SJSA1 (cell line): ENCODE measurements at places on chromosomes 3 and 15. TPM values are rescaled to one million over a fixed set of nuclear protein-coding genes. Genes with fewer than 3 reads are reported as not detected.
A peak's percentile ranks its signal among the peaks of the same experiment; 100 is the strongest.

DNA sequence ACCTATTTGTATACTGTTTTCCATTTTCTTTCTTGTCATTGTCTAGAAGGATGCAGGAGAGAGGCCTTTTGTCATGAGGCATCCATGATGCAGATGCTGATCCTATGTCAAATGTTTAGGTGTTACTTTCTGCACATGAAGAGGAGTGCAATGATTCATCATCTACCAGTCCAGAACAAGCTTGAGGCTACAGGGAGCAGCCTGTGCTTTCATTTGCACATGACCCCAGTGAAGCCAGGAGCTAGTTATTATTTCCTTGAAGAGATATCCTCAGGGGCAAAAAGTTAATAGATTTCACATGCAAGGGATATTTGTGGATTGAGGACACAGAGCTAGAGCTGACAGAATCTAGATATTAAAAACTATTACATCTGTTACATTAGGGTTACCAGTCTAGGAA, 204.4 kb upstream of the TGFBR2 start:
- DNase-seq, result no peak

DNA sequence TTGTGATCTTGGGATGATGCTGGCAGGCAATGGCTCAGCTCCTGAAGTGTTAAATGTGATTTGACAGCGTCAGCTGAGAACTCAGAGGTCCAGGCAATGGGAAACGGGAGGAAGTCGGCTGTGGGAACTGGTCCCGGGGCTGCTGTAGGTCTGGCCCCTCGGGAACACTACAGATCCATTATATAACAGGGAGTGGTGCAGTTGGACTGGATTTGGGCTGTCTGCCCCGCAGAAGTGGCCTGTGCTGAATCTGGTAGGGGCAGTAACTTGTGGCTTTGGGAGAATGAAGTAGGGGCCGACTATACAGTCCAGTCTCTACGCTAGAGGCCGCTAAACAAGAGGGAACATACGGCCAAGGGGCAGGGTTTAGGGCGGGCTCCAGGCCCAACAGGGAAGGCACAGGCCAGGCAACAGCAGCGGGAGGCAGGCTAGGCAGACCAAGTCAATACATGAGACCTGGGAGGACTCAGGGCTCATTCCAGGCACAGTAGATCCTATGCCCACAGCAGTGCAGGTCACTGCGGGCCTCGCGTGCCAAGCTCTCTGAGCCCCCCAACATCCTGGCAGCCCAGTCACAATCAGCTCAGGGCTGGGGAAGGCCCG, 20.3 kb upstream of the IL16 start:
- DNase-seq, result no peak

DNA sequence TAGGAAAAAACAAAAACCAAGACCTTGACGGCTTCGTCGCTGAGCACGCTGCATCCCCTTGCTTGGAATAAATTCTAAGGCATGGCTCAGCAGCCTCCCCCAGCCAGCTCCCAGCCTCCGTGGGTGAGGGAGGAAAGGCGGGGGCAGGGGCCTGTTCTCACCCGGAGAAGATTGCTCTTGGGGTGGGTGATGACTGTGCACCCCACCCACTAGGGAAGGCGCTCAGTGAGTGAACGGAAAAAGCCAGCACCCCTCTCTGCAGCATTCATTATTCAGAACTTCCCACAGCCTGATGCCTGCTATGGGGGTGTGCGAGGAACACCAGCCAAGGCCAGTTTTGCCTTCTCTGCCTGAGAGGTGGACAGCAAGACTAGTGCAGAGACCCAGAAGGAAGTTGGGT, 19.3 kb upstream of the NTRK3 start:
- no peak for DNase-seq

GRCh38 chr3:168709073-168709472, 613.3 kb upstream of the GOLIM4 start:
- no peak for DNase-seq

- peak; percentile 23 for DNase-seq
Measured at GRCh38 chr15:63331456-63331855, 50.2 kb downstream of the CA12 start.

DNA sequence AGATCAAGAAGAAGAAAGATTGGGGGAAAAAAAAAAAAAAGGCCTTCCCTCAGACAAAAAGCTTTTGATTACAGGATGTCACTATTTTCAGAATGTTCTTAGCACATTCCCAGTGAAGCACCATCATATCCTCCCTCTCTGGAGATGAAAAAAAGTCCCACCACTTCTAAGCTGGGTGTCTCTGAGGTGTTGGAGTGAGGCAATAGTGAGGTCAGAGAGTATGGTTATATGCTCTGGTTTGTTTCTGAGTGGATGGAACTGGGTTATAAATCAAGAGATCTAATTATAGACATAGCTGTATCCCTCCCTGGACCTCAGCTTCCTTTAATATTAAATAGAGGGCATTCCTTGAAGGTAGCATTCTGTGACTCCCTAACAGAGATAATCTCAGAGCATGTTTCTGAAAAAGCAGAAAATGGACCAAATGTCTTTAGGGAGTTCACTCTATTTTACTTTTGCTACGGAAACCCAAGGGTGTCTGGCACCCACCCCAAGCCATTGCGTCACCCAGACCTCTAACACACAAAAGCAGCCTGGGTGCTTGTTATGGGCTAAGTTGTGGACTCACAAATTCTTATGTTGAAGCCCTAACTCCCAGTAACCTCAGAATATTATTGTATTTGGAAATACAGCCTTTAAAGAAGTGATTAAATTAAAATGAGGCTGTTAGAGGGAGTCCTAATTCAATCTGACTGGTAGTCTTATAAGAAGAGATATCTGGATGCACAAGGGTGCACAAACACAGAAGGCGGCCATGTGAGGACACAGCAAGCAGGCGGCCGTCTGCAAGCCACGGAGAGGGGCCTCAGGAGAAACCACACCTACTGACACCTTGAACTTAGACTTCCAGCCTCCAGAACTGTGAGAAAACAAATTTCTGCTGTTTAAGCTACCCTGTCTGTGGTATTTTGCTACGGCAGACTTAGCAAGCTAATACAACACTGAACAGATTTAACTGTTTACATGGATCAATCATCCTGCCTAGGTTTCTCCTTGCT, 81.5 kb downstream of the MB21D2 start:
- no peak for DNase-seq

DNA sequence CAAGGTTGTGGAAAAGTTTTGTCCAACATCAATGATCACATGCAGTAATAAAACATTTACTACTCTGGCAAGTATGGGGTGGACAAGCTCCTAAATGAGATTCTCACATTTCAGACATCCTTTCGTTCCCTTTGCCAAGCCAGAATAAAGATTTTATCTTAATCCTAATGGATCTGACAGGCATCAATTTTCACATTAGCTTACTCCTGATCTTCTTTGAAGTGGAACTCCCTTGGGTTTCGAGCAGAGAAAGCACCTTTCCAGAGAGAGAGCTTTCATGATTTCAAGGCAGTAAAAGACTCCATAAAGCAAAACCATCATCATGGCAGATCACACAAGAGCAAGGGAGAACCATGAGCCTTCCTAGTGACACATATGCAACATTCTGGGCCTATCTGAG, 27.3 kb upstream of the EID1 start:
- no peak for DNase-seq

DNA sequence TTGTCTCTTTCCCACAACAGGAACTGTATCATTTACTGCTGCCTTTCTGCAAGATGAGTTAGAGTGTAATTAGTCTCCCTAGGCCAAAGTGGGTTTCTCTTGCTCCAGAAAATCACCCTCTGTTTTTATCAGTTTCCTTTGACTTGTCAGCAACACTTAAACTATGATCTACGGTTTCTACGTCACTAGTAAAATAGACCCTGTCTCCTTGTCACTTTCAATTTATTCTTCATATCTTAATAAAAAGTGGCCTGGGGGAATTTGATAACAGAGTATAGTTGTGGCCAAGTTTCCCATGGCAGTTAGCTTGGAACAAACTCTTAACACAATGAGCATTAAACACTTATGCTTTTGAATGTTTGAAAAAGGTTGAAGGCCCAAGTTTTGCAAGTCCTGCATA, 79.6 kb downstream of the CGNL1 start:
- no peak for DNase-seq

DNA sequence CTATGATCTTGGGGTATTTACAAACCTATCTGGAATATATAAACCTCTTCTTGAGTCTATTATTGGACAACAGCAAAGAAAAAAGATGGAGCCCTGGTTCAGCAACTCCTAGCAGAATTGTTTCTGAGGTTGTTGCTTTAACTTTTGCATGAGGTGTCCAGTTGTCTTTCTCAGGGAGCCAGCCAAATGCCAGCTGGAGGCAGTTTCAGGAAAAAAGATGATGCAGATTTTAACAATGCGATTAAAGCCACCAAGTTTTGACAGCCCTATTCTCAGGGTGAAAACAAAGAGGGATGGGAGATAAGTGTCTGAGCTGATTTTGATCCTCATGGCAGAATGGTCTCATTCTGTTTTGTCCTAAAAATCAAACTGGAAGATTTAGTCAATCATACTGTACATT, 181.6 kb upstream of the RASGRP1 start:
- DNase-seq, result no peak

- peak; percentile 7 for DNase-seq
Measured at GRCh38 chr15:67762610-67763368, 62.5 kb upstream of the SKOR1 start.

DNA sequence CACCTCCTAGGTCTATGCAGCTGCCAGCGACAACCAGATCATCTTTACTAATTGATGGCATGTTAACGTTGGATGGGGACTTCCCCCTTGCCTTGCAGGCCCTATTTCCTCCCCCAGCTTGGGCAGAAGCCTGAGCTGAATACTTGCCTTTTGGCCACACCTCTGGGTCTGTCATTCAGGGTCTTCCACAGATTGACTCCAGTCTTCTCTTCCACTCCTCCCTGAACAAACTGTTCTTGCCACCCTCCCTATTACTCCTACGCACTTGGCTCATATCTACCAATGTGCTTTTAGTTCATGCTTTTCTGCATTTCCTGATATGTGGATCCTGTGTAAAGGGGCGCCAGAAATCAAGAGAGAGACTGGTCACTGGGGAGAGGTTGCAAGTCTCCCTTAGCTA, 73.5 kb downstream of the DNASE1L3 start:
- no peak for DNase-seq

GRCh38 chr3:28916713-28917499, 364.0 kb upstream of the RBMS3 start:
- peak; percentile 53 for DNase-seq

DNA sequence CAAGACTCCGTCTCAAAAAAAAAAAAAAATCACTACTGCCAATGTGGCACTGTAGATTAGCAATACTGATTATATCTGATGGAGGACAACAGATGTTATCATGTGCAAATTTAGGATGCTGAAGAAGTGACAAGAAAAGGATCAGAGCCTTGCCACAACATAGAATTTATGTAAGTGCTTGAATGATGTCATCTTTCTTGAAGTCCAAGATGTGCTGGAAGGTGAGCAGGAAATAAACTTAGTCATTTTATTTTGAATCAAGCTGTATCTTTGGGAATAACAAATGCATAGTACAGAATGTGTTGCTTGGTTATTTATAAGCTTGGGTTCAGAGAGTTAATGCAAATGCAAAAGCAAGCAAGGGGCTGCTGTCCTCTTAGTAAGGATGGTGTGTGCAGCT, 47.1 kb downstream of the IL12A start:
- DNase-seq, result no peak

GRCh38 chr3:119506631-119507030, 8.3 kb downstream of the TIMMDC1 start:
- no peak for DNase-seq

GRCh38 chr15:89017370-89018066, 70.7 kb upstream of the ABHD2 start:
- DNase-seq, result peak; percentile 86

GRCh38 chr3:101945980-101946379, 96.7 kb downstream of the NFKBIZ start:
- no peak for DNase-seq

- DNase-seq, result no peak
Measured at GRCh38 chr15:64739577-64740143, 35.7 kb downstream of the RBPMS2 start.

DNA sequence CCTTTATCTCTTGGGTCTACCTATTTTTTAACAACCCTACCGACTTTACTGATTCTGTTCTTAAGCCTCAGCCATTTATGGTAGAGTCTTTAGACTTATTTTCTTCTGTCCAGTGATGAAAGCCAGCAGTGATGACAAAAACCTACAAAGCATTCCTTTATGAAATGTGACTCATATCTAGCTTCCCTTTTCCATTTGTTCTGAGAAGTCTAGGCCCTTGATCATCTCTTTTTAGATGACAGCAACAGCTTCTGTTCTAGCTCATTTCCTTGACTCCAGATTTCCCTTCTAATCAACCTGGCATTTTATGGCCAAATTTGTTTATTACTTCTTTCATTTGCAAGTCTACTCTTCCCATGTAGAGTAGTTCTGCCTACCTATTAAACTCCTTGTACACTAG, 36.1 kb downstream of the CFAP44 start:
- DNase-seq, result no peak

GRCh38 chr3:177599837-177600236, 402.6 kb upstream of the TBL1XR1 start:
- DNase-seq, result no peak

- peak; percentile 48 for DNase-seq
Measured at GRCh38 chr3:30667280-30667651, 60.9 kb downstream of the TGFBR2 start.

GRCh38 chr3:190399677-190400076, 11.7 kb downstream of the CLDN16 start:
- no peak for DNase-seq

- DNase-seq, result no peak
Measured at GRCh38 chr15:93041159-93041547, 47.9 kb downstream of the RGMA start.

- no peak for DNase-seq
Measured at GRCh38 chr3:197734667-197735318, 1.9 kb downstream of the RUBCN start.

DNA sequence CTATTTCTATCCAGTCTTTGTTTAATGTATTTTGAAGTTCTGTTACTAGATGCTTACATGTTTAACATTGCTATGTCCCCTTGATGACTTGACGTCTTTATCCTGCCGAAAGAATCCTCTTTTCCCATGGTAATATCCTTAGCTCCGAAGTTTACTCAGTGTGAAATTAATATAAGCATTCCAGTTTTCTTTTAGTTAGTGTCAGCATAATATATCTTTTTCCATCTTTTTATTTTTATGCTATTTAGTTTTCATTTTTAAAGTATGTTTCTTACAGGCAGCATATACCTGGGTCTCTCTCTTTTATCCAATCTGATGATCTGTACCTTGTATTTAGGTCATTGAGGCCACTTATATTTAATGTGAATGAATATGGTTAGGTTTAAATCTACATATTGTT, 39.1 kb upstream of the MEF2A start:
- no peak for DNase-seq

DNA sequence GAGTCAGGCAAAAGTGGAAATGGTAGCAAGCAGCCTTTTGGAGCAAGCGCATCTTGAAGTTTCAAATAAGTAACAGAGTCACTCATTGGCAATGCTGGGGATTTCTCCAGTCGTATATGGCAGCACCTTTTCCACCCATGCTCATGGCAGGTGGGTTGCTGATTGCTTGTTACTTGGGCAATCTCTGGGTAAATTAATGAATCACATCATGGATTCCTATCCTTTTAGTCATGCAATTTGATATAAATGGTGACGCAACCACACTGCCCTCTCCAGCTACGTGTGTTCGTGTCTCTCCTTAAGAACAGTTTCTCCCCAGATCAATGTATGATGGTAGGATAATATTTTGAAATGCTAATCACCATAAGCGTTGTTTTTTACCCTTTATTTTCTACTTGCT, 339.9 kb upstream of the KCNH8 start:
- DNase-seq, result no peak

Gene SV2B
- not detected in 2 replicates for total RNA-seq

Gene CLN6
- 12.4 and 30.3 TPM in 2 replicates for total RNA-seq

Gene CPEB1
- total RNA-seq, result 0.37 TPM in 1 of 2 replicates, not detected in the other

Gene ATP10A
- 18.1 and 31.3 TPM in 2 replicates for total RNA-seq

Gene FANCD2OS
- not detected in 2 replicates for total RNA-seq

Gene SIDT1
- not detected in 2 replicates for total RNA-seq

Gene GNB5
- 53.7 and 58.9 TPM in 2 replicates for total RNA-seq

Gene PLSCR5
- total RNA-seq, result not detected in 2 replicates
